Fibroblast of skin of back (primary cell): ENCODE measurements at places on chromosomes 6 and 20.

GRCh38 chr6:6969761-6970223 is 138.0 kb upstream of the RREB1 start:
- no peak for DNase-seq

DNA sequence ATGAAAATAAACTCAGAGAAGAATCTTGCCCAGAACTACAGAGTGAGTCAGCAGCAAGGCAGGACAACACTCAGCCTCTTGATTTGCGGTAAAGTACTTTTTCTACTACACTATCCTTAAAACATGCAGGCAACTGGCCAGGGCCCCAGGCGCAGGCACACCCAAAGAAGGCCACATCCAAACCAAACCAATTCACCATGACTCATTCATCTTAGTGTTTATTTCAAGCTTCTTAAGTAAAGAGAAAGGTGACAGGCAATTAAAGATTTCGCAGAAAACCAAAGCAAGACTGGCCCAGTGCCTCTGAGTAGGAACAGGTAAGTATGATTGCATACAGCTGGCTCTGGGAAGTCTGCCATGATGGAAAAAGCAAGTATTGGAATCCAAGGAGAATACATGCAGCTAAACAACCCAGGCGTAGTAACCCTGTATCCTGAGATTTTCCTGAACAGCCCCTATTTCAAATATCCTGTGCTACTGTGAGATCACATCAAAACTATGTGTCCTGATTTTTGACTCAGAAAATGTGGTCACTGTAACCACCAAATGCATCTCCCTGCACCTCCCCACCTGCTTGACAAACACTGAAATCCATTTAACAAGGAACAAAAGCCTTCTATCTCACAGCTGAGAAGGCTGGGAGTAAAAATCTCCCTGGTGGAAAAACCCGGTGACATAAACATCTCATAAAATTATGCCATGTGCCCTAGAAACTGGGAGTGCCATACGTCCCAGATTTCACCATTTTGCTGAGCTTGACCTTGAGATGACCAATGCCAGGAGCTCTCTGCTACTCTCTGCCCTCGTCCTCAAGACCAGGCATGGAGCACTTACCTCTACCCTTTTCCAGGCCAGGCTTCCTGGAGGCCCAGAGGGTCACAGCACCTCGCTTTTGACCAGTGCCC is 12.4 kb downstream of the WFDC3 start:
- peak; percentile 99 for DNase-seq

DNA sequence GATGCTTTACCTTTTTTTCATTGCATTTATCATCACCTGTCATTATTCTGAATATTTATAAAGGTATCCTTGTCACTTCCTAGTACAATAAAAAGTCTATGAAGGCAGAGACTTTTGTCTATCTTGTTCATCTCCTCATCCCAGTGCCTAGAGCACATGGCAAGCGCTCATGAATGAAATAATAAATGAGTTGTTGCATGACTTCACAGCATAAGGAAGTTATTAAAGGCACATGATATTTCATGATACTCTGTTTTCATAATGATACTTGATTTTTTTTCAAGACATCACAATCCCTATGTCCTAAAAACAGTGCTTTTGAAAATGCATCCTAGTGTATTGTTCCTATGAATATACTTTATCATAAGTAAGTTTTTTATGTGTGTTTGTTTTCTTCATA is 310.6 kb upstream of the RSPO3 start:
- DNase-seq: peak; percentile 20

GRCh38 chr6:53306819-53307347 is 41.9 kb downstream of the ELOVL5 start:
- no peak for DNase-seq

GRCh38 chr20:51440589-51440988 is 101.9 kb downstream of the NFATC2 start:
- DNase-seq: no peak

DNA sequence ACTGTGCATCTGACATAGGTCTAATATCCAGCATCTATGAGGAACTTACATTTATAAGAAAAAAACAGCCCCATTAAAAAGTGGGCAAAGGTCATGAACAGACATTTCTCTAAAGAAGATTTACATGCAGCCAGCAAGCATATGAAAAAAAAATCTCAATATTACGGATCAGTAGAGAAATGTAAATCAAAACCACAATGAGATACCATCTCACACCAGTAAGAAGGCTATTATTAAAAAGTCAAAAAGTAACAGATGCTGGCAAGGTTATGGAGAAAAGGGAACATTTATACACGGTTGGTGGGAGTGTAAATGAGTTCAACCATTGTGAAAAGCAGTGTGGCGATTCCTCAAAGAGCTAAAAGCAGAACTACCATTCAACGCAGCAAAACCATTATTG is 13.1 kb downstream of the METTL24 start:
- no peak for DNase-seq

- peak; percentile 59 for DNase-seq
These were observed 43.4 kb downstream of the NHSL1 start for GRCh38 chr6:138455746-138456400.

GRCh38 chr6:136920671-136921380 is 1.3 kb upstream of the SLC35D3 start:
- DNase-seq: no peak

DNA sequence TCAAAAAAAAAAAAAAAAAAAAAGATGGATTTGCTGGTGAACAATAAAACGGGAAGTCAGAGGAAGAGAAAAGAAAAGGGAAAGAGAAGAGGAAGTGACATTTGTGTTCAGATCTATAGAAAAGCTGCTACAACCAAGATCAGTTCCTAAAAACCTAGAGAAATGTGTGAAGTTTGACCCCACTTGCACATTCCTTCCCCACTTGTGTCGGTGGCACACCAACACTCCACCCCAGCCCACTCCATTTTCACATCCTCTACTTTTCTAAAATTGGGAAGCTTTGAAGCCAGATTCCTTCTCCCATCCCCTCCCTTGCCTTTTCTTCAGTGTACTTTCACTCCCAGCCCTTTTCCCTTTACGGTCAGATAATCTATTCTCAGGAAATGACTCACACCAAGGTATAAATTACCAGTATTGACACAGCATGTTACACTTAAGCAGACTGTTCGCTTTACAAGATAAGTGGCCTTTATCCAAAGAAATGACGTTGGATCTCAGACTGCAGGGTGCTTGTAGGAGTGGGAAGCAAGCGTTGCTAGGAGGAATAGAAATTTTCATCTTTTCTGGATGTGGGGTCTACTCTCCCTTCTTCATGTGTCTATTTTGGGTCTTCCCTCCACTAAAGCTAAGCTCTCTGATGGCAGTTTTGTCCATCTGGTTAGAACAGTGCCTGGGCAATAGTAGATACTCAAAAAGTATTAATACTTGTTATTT is 92.5 kb upstream of the ADGRF1 start:
- peak; percentile 88 for DNase-seq

DNA sequence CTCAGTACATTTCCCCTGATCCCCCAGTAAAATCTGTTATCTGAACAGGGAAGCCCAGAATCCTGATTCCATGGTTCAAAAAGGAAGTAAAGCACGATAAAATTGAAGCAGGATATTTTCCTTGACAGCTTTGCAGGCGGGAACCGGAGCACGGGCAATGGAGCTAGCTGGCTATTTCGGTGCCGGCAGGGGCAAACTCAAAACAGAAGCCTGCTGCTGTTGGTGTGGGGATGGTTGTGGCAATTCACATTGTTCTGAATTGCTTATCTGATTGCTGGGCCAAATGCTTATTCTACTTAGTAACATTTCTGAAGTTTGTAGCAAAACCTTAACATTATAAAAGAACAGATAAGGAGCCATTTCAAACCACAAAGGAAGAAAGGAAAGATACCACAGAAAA is 172.4 kb downstream of the MMS22L start:
- DNase-seq: no peak

DNA sequence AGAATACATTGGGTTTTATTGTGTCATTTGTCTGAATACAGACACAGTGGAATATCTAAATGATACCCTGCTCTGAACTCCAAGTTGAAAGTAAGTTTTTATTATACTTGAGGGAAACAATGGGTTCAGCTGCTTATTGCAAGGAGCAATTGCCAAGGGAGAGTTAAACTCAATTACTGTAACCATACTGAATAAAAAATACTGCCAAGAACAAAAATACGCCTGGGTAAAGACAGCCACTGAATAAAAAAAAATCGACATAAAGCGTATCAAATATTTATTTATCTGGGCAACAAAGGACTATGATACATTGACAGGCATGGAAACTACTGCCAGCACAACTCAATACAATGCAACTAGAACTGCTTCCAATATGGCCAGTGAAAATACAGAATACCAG is 18.1 kb downstream of the TFAP2A start:
- DNase-seq: no peak

DNA sequence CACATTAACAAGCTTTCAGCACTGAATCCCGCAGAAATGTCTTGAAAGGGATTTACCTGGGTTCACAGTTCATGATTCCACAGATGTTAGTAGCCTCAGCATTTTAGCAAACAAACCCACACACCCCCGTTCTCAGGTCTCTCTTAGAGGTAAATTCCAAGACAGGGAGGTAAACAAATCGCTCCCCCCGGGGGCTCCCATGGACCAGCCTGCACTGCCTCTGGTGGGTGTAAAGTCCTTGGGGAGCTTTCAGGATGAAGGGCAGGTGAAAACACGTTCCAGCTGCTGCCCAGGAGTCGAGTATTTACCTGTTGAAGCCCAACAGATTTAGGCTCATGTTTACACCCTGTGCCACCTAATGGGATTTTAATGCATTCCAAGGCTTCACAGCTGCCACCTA is 187.0 kb upstream of the FOXQ1 start:
- no peak for DNase-seq

- no peak for DNase-seq
These were observed 312.9 kb downstream of the BTBD9 start for GRCh38 chr6:38326837-38327236.

- peak; percentile 6 for DNase-seq
These were observed 98.8 kb upstream of the NRN1 start for GRCh38 chr6:6105472-6106036.

- DNase-seq: no peak
These were observed 375.9 kb downstream of the RNF144B start for GRCh38 chr6:18763086-18763485.

DNA sequence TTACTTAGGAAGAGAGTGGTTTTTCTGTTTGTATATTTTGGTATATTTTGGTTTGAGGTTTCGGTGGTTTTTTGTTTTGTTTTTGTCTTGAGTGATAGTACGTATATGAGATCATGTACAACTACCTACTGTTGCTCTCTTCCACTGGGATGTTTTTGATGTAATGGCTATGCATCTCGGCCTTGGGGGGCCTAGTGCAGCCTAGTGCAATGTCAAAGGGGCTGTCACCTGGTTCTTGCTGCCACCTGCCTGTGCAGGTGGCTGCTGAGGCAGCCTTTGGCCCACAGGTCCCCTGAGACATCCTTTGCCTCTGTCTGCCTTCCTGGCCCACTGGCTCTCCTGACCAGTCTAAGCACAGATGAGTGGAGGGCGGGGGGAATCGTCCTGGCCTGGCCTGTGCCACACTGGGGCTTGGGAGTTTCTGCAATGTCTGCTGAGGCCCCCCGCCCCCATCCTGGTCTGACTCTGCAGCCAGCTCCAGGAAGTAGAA is 546.6 kb downstream of the CD83 start:
- DNase-seq: no peak

DNA sequence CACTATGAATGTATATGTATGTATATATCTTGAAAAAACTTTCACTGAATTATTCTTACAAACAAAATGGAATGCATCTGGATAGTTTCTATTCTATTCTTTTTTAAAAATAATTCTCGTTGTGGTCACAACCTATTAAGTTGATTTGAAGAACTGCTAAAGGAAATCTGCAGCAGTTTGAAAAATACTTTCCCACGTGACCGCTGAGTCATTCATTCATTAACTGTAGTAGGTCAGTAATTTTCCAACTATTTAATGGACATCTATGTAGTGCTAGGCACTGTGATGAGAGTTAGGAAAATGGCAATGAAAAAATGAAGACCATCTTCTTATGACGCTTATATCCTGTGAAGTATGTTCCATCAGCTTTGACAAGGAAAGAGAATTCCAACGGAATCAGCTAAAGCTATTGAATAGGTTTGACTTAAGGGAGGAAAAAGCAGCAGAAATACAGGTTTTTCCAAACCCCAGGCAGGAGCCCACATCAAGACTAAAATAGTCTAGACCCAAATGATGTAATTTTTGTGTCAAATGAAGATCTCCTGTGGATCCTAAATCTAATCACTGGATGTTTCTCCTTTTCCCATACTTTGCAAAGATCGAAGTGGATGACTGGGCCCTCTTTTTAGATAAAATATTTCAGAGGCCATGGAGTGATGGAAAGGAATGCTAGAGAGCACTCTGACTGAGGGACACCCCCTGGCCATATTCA is 4.1 kb upstream of the EFHC1 start:
- no peak for DNase-seq

DNA sequence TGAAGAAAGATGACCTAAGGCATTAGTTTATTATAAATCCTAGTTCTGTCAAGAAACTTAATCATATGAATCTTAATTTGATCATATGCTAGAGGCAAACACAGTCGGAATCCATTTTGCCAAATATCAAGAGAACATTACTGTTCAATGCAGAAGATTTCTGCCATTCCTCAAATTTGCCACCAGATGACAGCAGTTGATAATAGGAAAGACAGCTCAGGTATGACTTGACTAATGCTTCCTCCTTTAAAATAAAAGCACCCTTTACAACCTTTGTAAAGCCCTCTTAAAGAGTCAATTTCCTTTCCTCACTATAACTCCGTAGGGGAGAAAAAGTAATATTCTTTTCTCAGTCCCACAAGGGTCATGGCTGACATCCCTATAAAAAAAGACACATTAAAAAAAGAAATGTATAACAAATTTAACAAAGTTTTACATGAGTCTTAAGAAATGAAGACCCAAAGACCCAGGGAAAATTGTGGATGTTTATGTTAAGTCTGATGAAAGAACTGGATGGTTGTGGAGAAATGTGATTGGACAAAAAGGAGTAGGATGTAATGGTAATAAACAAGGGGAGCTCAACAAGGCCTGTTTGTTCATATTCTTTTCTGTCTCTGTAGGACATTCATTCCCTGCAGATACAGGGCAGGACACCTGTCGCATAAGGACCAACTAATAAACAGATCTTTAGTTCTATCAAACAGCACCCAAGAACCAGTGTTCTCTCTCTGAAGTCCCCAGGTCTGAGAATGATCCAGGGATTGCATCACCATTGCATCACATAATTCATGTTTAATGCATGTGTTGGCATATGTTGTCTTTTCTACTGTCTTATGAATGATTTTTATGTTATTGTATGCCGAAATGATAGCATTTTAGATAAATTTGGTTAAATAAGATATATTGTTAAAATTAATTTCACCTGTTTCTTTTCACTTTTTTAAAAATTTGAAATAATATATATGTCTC is 23.0 kb upstream of the IL17A start:
- DNase-seq: peak; percentile 11

DNA sequence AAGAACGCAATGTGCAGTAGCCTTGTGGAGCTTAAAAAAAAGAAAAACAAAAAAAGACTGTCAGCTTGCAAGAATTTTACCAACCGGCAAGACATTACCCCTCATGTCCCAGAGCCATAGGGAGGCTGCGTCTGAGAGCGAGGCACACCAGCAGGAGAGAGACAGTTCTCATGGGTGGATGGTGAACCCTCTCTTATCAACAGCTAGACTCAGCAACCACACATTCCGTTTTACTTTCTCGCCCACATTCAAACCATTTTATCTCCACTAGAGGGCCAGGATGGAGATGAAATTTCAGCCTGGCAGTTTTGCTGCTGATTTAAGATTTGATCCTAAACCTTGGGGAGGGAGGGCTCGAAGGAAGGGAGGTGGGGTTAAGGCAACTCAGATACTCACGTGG is 247.0 kb downstream of the ATXN1 start:
- DNase-seq: peak; percentile 78

GRCh38 chr6:34207695-34208443 is 28.8 kb upstream of the HMGA1 start:
- DNase-seq: no peak

- peak; percentile 26 for DNase-seq
These were observed 12.6 kb downstream of the HSPA12B start for GRCh38 chr20:3744806-3745685.

GRCh38 chr6:13009031-13009430 is 292.5 kb downstream of the PHACTR1 start:
- no peak for DNase-seq
